ENCODE measurements at places on chromosomes 4 and X. TPM values are rescaled to one million over a fixed set of nuclear protein-coding genes. Genes with fewer than 3 reads are reported as not detected.

Gene SMR3B
- total RNA-seq: not detected

Gene SLC39A8
- 15.0 TPM for total RNA-seq

Gene SLC10A6
- not detected for total RNA-seq

Gene CLCN3
- total RNA-seq: 22.7 TPM
